ENCODE measurements at places on chromosomes 1 and 21.

GRCh38 chr1:167165948-167166689 is 54.6 kb upstream of the POU2F1 start:
- DNase-seq = no peak

GRCh38 chr1:51415963-51416362 is 85.6 kb upstream of the TTC39A start:
- DNase-seq = no peak

DNA sequence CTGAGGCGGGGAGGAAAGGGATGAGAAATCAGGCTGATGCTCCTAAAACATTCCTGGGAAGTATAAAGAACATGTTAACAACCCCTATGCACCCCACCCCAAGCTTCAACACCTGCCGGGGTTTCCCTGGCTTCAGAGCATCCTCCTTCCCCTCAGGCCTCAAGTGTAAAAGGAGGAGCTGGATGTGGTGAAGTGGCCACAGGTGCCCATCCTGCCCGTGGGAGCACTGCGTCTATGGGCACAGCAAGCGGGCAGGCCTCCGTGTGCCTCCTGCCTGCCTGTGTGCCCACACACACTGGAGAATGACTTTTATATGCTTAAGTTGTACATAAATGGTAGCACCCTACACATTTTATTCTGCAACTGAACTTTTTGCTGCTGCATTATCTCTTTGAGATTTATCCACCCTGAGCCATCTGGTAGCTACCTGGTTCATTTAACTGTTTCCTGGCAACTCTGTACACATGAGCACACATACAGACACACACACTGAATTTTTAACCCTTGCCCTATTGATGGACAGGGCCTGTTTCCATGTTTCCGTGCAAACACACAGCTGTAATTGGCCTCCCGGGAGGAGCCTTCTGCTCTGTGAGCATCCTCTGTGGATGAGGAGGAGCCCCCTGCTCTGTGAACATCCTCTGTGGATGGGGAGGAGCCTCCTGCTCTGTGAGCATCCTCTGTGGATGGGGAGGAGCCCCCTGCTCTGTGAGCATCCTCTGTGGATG is 13.4 kb upstream of the FTCD start:
- no peak for DNase-seq

GRCh38 chr21:37619464-37619974 is 252.9 kb downstream of the DYRK1A start:
- DNase-seq = no peak

DNA sequence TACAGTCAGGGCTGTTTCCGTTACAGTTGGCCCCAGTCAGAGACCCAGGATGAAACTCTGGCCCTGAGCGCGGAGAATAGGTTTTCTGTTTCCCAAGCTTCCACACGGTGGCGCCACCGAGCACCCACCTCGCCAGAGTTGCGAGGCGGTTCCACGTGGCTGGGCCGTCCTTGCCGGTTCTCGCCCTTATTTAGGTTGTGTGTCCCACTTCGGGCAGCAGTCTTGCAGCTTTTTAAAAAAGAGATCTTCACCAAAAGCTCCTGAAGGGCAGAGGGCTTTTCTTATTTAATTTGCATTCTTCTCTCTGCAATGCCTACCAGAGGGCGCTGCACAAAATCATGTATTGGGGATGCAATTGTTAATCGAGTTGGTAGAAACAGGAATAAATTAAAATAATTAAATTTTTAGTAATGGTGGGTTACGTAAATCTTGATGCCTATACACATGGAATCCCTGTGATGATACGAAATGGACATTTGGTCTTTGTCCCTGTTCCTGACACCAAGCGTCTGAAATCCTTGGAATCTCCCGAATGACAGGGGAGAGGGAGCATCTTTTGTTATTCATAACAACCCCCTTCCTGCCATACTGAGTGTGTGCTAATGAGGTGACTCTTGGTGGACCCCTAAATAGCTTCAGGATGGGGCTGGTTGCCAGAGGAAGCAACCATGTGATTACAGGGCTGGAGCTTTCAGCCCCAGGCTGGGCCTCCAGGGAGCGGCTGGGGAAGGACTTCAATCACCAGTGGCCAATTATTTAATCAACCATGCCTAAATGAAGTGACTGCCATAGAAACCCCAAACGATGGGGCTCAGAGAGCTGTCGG is 5.6 kb upstream of the S100A7 start:
- no peak for DNase-seq

DNA sequence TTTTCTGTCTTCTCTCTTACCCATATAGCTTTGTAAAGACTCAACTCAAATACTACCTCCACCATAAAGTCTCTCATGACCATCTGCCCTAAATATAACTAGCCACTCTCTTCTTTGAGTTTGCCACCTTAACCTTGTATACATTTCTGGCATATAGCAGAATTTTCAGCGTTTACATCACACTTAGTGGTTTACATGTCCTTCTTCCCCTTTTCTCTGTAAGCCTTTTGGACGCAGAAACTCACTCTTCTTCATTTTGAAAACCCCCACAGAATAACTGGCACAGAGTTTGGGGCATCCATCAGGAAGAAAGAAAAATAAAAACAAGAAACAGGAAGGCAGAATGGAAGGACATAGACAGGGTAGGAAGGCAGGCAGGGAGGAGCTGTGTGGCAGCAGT is 131.8 kb upstream of the DUSP10 start:
- DNase-seq = no peak

GRCh38 chr1:156499842-156500542 is 583 bp downstream of the MEF2D start:
- DNase-seq = no peak

- no peak for DNase-seq
These were observed 9.4 kb downstream of the RUSC1 start for GRCh38 chr1:155329980-155330598.

DNA sequence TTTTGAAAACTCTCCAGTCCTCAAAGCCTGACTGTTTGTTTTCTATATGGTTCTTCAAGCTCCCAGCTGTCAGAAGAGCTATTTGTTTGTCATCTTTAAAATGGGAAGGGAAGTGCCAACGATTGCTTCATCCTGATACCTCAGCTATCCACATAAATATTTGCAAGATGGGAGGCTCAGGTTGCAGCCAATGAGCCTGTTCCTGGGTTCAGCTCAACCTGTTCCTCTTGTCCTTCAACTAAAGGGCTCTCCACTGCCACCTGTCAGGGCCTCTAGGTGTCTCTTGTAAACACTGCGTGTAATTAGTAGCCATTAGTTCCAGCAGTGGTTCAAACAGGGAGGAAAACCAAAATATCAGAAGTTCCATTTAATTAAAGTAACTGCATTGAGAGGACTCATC is 445.1 kb downstream of the AJAP1 start:
- DNase-seq = no peak
